ENCODE measurements at places on chromosomes 1 and 21.

GRCh38 chr1:248783367-248783766 lies 27.8 kb upstream of the LYPD8 start:
- no peak overlapping the region for H3K27ac ChIP-seq
- H3K27me3 ChIP-seq, result no peaks in the 10 kb centered on the region
- no peak for DNase-seq
- H3K4me3 ChIP-seq, result no peak overlapping the region
- H3K36me3 ChIP-seq, result peaks cover 4% of the 10 kb centered on the region

DNA sequence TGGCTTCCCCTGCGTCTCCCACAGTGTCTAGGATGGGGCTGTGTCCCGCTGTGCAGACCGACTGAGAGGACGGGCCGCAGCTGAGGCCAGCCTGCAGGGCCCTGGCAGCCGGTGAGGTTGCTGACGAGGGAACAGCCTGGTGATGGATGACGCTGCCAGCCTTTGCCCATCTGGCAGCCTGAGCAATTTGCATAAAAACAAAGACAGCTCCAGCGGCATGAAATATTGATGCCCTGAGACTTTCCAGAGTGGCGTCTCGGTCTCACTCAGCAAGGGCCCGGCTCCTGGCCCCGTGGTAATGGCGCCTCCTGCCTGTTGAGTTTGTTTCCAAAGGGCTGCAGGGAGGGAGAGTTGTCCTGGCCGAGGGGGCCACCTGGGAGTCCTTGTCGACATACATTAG lies 19.1 kb upstream of the KCNA10 start:
- no peaks in the 10 kb centered on the region for H3K4me1 ChIP-seq
- H3K4me3 ChIP-seq, result no peak overlapping the region
- no peaks in the 10 kb centered on the region for H3K36me3 ChIP-seq
- DNase-seq, result no peak
- H3K27me3 ChIP-seq, result peaks cover 53% of the 10 kb centered on the region

DNA sequence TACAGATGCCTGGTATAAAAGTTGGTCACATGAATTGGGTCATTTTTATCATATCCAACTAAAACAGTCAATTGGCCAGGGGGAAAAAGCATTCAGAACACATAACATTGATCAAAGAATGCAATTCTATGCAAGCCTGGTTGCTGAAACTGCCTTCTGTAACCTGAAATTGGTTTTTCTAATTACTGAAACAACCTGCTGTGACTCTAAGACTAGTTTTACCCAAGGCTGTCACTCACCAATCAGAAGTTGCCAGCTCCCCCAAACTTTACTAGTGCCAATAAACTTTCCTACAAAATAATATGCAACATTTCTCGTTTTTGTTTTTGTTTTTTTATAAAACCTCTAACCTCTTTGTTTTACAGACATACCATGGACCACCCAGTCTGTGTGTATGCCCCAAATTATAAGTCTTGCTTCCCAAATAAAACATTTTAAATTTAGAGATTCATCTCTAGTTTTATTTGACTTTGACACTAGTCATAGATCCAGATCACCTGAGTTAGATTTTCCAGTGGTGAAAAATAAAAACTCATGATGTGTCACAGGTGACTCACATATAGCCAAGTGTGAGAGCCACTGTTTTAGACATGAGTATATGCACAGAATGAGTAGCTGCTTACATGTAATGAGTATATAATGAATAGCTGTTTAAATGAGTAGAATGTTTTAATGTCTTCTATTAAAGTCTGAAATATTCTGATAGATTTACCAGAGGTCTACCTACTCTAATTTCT lies 64.2 kb upstream of the CR2 start:
- H3K4me1 ChIP-seq, result no peaks in the 10 kb centered on the region
- no peaks in the 10 kb centered on the region for H3K36me3 ChIP-seq
- no peak overlapping the region for H3K27ac ChIP-seq
- H3K4me3 ChIP-seq, result no peak overlapping the region

- H3K36me3 ChIP-seq, result no peaks in the 10 kb centered on the region
- peaks cover 14% of the 10 kb centered on the region for H3K4me1 ChIP-seq
- no peak overlapping the region for H3K4me3 ChIP-seq
Observed at GRCh38 chr1:203140743-203141520, 13.4 kb downstream of the ADORA1 start.

- no peaks in the 10 kb centered on the region for H3K36me3 ChIP-seq
- no peak overlapping the region for H3K27ac ChIP-seq
- no peaks in the 10 kb centered on the region for H3K4me1 ChIP-seq
- peaks cover 3% of the 10 kb centered on the region for H3K27me3 ChIP-seq
- no peak for DNase-seq
Observed at GRCh38 chr1:206049919-206050600, 2.9 kb upstream of the RHEX start.

- no peaks in the 10 kb centered on the region for H3K36me3 ChIP-seq
- peaks cover 19% of the 10 kb centered on the region for H3K4me1 ChIP-seq
- H3K4me3 ChIP-seq, result no peak overlapping the region
- H3K27me3 ChIP-seq, result no peaks in the 10 kb centered on the region
- DNase-seq, result no peak
Observed at GRCh38 chr1:181061891-181062835, 26.3 kb upstream of the IER5 start.

DNA sequence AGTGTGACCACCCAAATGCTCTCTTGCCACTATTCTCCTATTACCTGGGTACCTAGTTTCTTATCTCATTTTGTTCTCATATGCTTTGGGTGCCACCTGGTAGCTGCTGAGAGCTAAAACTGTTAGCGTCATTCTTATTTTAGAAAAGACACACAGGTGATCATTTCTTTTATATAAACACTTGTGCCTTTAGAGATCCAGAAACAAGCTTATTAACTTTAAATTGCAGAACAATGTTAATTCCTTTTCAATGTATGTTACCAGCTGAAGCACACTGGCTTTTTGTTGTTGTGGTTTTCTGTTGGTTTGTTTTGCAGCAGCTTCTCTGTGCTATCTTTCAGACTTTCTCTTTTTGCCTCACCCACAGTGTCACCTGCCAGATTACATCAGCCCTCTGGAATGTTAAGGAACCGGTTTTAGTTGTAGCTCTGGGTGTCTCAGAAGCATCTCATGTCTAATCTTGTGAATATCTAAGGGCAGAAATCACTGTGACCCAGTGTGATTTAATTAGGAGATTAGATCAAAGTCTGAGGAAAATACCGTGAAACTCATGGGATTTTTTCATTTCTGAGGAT lies 43.4 kb upstream of the SLC19A2 start:
- peaks cover 46% of the 10 kb centered on the region for H3K4me1 ChIP-seq
- H3K27me3 ChIP-seq, result no peaks in the 10 kb centered on the region
- DNase-seq, result peak; percentile 31
- H3K4me3 ChIP-seq, result peak overlapping the region; percentile 3
- H3K27ac ChIP-seq, result peak overlapping the region; percentile 99
- peaks cover 9% of the 10 kb centered on the region for H3K36me3 ChIP-seq

DNA sequence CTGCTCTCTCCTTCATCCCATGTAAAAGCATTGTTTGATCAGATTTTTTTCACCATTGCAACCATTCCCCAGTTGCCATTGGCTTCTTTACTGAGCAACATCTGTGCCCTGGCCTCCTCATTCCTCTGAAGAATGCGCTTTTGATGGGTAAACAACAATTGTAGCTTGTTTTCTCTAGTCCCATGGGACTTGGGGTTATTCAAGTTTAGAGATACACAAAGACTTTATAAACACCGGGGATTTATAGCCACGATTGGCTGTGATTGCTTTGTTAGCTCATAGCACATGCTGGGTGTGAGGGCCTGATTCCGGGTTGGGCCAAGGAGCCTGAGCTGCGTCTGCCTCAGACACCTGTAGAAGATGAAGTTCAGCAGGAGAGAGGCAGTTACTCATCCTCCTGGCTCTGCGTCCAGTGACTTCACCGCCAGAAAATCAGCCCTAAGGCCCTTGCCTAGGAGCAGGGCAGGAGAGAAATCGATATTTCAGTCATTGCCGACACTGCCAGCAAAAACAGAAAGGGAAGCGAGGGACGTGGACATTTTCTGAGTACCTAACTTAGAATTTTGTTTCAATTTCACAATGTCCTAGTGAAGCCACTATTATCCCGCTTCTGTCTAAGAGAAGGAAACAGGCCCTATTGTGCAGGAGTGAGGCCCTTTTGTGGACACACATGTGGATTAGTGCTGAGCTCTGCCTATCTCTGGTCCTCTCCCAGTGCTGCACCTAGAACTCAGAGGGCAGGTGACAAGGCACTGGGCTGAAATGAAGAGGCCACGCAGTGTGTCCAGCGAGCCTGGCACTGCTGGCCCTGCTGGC lies 159.8 kb upstream of the USP24 start:
- H3K27me3 ChIP-seq, result peaks cover 4% of the 10 kb centered on the region
- H3K27ac ChIP-seq, result no peak overlapping the region
- no peak for DNase-seq
- H3K4me1 ChIP-seq, result peaks cover 2% of the 10 kb centered on the region

DNA sequence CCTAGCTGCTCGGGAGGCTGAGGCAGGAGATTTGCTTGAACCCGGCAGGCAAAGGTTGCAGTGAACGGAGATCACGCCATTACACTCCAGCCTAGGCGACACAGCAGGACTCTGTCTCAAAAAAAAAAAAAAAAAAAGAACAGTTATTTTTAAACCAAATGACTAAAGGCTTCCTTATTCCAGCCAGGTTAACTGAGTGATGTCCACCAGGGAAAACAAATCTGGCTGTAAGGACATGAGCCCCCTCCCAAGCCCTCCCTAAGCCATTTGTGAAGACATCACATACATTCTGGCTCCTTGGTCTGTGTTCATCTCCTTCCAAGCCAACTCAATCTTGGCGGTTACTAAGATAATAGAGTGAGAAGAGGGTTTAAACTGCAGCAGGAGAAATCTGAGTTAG lies 8.2 kb downstream of the TMCC2 start:
- no peak for DNase-seq
- no peaks in the 10 kb centered on the region for H3K27me3 ChIP-seq
- no peak overlapping the region for H3K27ac ChIP-seq
- no peaks in the 10 kb centered on the region for H3K4me1 ChIP-seq

DNA sequence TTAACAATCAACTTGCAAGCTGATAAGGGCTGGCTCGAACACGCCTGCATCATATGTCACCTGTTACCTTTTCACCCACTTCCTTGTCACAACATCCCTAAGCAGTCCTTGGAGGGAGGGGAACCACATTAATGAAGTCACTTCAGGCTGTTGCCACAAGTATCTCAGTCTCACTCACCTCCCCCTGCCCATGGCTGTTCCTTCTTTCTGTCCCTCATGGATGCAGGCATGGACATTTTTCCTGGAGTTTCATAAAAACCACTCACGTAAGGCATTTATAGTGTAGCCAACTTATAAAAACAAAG lies 76.8 kb upstream of the ANGPTL1 start:
- H3K27me3 ChIP-seq, result no peaks in the 10 kb centered on the region
- peaks cover 15% of the 10 kb centered on the region for H3K4me1 ChIP-seq
- no peak overlapping the region for H3K27ac ChIP-seq
- H3K4me3 ChIP-seq, result no peak overlapping the region

DNA sequence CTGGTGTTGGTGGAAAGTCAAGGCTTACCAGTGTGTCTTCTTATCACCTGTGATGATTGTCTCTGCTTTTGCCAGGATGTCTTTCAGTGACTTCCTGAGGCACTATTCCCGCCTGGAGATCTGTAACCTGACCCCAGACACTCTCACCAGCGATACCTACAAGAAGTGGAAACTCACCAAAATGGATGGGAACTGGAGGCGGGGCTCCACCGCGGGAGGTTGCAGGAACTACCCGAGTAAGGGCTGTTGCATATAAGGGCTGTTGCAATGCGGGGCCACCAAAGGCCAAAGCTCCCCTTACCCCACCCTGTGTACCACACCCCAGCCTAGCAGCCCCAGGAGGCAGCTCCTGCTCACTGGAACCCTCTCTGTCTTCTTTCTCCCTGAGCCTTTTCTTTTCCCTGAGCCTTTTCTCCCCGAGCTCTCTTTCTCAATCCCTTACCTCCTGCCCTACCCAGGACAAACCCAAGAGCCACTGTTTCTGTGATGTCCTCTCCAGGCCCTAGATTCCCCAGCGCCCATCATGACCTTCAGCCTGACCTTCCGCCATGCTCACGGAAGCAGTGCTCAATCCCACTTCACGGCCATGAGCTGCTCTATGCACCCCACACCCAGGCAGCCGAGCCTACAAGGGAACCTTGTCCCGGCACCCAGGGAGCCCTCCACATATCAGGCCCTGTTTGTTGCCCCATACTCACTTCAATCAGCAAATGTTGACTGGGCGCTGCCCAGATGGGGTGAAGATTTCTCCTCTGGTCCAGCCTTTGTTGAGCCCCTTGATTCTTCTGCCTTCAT lies 40.6 kb downstream of the CAPN2 start:
- DNase-seq, result no peak
- no peak overlapping the region for H3K27ac ChIP-seq
- H3K4me3 ChIP-seq, result no peak overlapping the region
- H3K36me3 ChIP-seq, result peaks cover 27% of the 10 kb centered on the region

GRCh38 chr1:53369034-53369750 lies 41.3 kb upstream of the LRP8 start:
- no peaks in the 10 kb centered on the region for H3K36me3 ChIP-seq
- peak; percentile 34 for DNase-seq
- H3K4me1 ChIP-seq, result peaks cover 19% of the 10 kb centered on the region
- no peaks in the 10 kb centered on the region for H3K27me3 ChIP-seq

GRCh38 chr1:152251391-152251790 lies 27.4 kb upstream of the HRNR start:
- no peak overlapping the region for H3K27ac ChIP-seq
- no peaks in the 10 kb centered on the region for H3K4me1 ChIP-seq
- no peak for DNase-seq
- H3K36me3 ChIP-seq, result no peaks in the 10 kb centered on the region
- H3K4me3 ChIP-seq, result no peak overlapping the region

GRCh38 chr1:96840396-96840795 lies 118.8 kb downstream of the PTBP2 start:
- H3K27ac ChIP-seq, result no peak overlapping the region
- DNase-seq, result no peak
- H3K36me3 ChIP-seq, result no peaks in the 10 kb centered on the region
- no peaks in the 10 kb centered on the region for H3K27me3 ChIP-seq
- H3K4me1 ChIP-seq, result peaks cover 32% of the 10 kb centered on the region

- no peak for DNase-seq
- H3K4me1 ChIP-seq, result peaks cover 10% of the 10 kb centered on the region
- peaks cover 9% of the 10 kb centered on the region for H3K27me3 ChIP-seq
- H3K4me3 ChIP-seq, result no peak overlapping the region
- H3K27ac ChIP-seq, result no peak overlapping the region
Observed at GRCh38 chr1:25135909-25136308, 96.4 kb downstream of the SYF2 start.

Data from mesothelial cell of epicardium (in vitro differentiated cells).